ENCODE measurements at places on chromosomes 5 and 9. TPM values are rescaled to one million over a fixed set of nuclear protein-coding genes. Genes with fewer than 3 reads are reported as not detected.

The SH3GL2 gene
- total RNA-seq, result not detected

The ZNF608 gene
- 37.5 TPM for total RNA-seq

The CTXN3 gene
- total RNA-seq, result not detected

The IL13 gene
- not detected for total RNA-seq

The SCGB3A2 gene
- total RNA-seq, result 0.39 TPM

The THBS4 gene
- total RNA-seq, result 0.31 TPM

Measured in Panc1 (cell line).